ENCODE measurements at places on chromosomes 2 and 18.

- no peak for DNase-seq
Observed at GRCh38 chr18:50518787-50519546, 40.9 kb upstream of the MAPK4 start.

- DNase-seq: no peak
Observed at GRCh38 chr2:180790891-180791290, 189.5 kb upstream of the UBE2E3 start.

DNA sequence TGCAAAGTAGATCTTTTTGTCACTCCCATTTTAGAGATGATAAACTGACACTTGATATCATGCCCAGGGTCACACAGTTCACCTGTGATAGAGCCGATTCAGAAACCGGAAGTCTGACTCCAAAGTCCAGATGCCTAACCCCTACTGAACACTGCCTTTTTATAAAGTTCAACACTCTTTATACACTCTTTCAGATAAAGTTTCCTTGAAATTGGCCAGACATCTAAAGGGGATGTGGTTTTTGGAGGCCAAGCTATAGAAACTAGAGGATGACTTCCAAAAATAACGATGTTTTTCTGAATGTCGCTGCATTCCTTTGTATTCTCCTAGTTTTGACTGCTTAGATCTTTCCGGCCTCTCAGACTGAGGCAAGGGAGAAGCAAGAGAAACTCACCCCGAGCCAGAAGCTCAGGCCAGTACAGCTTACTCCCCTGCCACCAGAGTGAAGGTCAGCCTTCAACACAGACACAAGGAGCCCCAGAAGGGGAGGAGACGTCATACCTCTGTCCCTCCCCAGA lies 61.8 kb downstream of the NRP2 start:
- DNase-seq: no peak

- no peak for DNase-seq
Observed at GRCh38 chr2:199738727-199739412, 112.1 kb downstream of the FTCDNL1 start.

- DNase-seq: peak; percentile 22
Observed at GRCh38 chr2:62309465-62310091, 113.7 kb downstream of the B3GNT2 start.

All from activated T-cell treated with anti-CD3 and anti-CD28 coated beads for 4 hours (primary cell).